ENCODE measurements at places on chromosomes 6 and 20. TPM values are rescaled to one million over a fixed set of nuclear protein-coding genes. Genes with fewer than 3 reads are reported as not detected.

The STMND1 gene
- 0.24 TPM for polyA plus RNA-seq

The TMEM217 gene
- polyA plus RNA-seq, result 1.6 TPM

The SLC25A27 gene
- polyA plus RNA-seq, result 64.9 TPM

- no peak for DNase-seq
Observed at GRCh38 chr20:289693-290083, 862 bp downstream of the C20orf96 start.

DNA sequence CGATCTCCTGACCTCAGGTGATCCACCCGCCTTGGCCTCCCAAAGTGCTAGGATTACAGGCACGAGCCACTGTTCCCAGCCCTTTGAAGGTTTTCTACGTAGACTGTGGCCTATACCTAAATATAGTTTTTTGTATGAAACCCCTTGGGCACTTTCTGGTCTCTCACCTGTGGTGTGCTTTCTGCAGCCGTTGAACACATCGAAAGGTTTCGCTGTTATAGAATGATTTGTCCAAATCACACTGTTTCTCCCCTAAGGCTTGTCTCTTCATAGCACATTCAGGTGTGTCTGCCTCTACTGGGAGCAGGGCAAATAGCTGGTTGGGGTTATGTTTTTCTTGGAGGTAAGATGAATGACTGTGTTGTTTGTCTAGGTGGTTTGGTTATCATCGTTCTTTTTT, 597.9 kb downstream of the RNF144B start:
- no peak for DNase-seq

All from left renal pelvis (tissue), 4 donors.